ENCODE measurements at places on chromosomes 6 and 20.

GRCh38 chr20:38859070-38859690 lies 53.7 kb downstream of the PPP1R16B start:
- peak; percentile 56 for DNase-seq

GRCh38 chr6:107819964-107820337 lies 4.2 kb downstream of the SCML4 start:
- DNase-seq: no peak

DNA sequence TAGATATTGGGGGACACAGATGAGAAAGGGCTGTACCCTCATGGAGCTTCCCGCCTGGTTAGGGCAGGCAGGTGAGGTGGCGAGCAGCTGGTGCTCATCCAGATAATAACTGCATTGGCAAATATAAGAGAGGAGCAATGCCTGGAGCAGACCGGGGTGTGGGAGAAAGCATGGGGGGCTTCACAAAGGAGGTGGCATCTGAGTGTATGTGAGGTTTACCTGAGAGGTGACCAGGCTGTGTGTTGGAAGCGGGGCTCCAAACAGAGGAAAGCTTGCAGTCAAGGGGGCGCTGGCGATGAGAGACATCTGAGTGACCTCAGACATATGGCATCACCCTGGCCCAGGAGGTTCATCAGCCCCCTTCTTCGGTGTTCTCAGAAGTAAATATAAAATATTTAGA lies 72.1 kb upstream of the PMEPA1 start:
- no peak for DNase-seq

DNA sequence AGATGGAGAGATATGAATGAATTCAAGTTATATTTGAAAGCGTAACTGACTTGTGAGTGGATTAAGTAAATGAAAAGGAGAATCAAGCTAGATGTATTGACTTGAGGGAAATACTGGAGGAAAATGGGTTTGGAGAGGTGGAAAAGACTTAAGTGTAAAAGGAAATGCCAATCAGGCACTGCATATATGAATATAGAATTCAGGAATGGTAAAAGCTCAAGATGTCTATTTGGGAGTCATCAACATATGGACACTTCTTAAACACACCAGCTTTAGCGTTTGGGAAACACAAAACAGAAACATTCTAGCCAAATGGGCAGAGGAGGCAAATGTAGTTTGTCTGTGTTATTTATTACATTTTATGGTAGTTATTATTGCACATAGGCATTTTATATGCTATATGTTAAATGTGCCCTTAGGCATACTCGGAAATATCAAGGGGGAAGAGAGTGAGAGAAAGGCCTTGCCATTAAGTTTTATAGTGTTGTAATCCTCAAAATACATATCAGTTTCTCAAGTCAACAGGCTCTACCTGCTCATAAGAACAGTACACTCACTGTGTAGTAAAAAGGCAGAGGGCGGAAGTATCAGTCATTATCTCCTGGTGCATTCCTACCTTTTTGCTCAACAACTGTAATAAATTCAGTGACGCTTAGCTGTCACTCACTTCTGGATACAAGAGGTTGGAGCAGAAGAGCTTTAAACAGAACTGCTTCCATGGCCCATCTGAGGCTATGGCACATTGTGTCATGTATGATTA lies 33.7 kb upstream of the ME1 start:
- no peak for DNase-seq

- DNase-seq: no peak
Observed at GRCh38 chr6:83008626-83009025, 57.0 kb downstream of the UBE3D start.

GRCh38 chr6:26031151-26031594 lies 56.1 kb upstream of the HFE start:
- no peak for DNase-seq

DNA sequence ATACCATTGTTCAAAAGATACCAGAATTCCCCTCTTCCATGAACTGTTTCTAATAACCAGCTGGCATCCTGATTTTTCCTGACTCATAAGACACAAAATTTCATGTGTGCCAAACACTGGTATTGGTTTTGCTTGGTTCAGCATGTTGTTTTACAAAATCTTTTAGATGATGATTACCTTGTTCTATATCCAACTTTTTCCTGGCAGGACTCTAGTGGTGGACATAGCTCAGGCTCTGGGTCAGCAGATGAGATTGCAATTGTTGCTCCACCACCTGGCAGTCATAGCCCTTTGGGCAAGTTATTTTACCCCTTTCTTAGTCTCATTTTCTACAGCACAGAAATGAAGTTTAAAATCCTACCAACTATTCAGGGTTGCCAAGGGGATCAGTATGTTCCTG lies 6.2 kb downstream of the TRIM38 start:
- DNase-seq: no peak

GRCh38 chr20:25219365-25219764 lies 23.9 kb downstream of the ENTPD6 start:
- no peak for DNase-seq

DNA sequence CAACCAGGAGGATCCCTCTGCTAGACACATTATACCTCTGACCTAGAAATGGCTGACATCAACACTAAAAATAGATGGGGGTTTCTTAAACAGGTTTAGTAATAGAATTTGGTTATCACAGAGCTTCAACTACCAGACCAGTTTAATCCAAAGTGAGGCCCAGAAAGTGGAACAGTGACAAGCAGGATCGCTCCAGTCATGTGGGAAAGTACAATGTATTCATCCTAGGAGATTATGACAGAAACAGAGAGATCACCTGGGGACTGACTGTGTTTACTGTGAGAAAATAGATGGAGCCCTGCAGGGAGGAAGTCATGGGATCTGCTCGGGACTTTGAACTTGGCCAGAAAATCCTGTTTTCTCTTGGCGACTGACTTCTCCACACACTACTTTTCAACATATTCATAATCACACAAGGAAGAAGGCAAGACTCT lies 238.7 kb upstream of the SOX4 start:
- DNase-seq: no peak

- no peak for DNase-seq
Observed at GRCh38 chr6:135686784-135687301, 164.7 kb upstream of the PDE7B start.

GRCh38 chr6:111468329-111469012 lies 14.5 kb downstream of the REV3L start:
- DNase-seq: no peak

DNA sequence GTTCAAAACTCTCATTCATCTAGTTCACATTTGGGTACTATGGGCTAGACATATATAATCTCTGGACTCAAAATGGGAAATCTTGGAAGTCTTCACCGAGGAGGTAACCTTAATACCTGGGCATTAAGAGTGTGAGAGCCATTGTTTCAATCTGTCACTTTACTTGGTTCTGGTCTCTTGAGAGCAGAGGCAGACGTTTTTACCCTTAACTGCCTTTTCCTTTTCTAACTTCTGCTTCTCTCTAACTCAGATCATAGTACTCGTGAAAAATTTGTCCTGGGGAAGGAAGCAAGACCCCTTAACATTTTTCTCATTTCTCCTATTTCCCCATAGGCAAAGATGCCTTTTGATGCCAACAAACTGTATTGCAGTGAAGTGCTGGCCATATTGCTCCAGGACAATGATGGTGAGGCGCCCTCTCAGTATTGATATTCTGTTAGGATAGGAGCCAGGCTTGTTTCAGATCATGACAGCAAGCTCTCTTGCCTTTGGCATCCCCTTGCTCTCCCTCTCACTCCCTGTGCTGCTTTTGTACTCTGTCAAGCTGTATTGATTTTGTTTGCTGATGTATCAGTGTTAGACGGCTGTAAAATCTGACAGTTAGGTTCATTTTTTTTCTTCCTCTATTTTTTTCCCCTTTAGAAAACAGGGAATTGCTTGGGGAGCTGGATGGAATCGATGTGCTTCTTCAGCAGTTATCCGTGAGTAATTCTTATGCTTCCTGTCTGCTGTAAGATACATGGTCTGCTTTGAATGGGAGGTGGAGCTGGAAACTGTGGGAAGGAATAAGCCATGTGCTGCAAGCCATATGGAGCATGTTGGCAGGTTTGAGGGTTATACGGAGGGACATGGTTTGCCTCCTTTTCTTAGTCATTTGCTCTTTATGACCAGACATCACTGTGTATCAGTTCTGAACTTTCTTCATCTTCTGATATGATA lies 83.5 kb downstream of the CTNNBL1 start:
- DNase-seq: no peak

- no peak for DNase-seq
Observed at GRCh38 chr6:10375391-10375969, 39.4 kb downstream of the TFAP2A start.

- no peak for DNase-seq
Observed at GRCh38 chr6:1745814-1746213, 136.1 kb downstream of the FOXC1 start.

GRCh38 chr20:24291014-24291413 lies 178.4 kb upstream of the SYNDIG1 start:
- no peak for DNase-seq

DNA sequence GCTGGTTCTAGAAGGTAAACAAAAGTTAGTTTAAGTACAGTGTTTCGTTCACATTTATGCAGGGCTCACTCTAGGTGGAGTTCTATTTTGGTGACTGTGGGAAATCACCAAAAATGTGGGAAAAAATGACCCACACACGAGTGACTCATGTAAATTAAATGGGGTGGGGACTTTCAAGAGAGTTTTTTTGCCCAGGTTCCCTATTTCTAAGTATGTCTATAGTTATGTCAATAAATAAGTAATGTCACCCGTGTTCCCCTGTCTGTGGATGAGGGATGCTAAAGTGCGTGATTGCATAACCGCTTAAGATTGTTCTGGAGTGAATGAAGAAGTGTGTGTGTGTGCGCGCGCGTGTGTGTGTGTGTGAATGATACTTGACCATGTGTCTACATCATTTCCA lies 69.1 kb downstream of the MYB start:
- DNase-seq: no peak

DNA sequence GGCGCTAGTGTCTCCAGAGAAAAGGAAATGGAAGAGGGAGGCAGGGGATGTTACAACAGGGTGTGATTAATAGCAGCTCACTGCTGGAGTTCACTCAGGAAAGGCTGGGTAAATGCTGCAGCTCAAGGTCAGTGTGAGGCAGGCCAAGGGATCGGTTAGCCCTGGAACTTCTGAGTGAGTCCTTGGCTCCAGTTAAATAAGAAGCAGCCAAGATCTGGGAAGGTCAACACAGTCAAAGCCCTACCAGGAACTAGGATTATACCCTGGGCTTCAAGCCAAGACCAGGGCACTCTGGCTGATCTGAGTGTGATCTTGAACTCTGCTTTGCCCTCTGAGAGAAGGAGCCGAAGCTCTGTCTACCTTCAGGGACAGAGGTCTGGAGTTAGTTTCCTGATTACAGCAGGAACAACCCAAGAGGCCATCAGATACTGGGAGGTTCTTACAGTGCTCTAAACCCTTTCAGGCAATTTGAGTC lies 44.3 kb downstream of the TPD52L1 start:
- DNase-seq: peak; percentile 36

GRCh38 chr20:44065401-44066340 lies 121.3 kb downstream of the JPH2 start:
- DNase-seq: no peak

DNA sequence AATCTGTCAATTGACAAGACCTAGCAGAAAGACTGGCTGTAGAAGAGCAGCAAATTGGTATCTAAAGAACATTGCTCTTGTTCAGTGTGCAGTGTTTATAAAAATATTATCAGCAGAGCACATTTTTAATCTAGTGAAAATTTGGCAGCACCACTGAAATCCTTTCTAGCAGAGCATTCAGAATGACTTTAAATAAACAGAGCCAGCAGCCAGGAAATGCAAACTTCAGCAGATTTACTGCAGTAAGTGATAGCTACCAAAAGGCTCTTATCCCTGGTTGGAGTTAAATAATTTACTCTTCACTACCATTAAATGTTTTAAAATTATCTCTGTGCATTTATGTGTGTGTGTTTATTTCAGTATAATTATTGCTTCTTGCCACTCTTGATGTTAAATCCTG lies 590.9 kb upstream of the CITED2 start:
- DNase-seq: no peak

GRCh38 chr6:50270415-50270814 lies 220.7 kb upstream of the DEFB112 start:
- no peak for DNase-seq

DNA sequence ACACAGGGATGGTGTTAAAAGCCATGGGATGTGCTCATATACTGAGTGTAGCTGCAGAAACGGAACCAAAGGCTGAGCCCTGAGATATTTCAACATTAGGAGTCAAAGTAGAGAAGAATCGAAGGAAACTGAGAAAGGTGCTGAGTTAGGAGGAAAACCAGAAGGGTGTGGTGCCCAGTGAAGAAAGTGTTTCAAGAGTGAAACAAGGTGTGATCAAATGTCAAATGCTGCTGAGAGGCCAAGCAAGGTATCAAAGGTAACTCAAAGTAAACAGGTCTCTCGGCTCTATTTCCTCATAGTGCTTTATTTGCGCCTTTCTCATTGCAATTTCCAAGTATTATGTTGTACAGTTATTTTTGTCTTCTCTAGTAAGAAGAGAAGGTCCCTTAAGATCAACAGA lies 94.1 kb downstream of the PRDM1 start:
- no peak for DNase-seq

DNA sequence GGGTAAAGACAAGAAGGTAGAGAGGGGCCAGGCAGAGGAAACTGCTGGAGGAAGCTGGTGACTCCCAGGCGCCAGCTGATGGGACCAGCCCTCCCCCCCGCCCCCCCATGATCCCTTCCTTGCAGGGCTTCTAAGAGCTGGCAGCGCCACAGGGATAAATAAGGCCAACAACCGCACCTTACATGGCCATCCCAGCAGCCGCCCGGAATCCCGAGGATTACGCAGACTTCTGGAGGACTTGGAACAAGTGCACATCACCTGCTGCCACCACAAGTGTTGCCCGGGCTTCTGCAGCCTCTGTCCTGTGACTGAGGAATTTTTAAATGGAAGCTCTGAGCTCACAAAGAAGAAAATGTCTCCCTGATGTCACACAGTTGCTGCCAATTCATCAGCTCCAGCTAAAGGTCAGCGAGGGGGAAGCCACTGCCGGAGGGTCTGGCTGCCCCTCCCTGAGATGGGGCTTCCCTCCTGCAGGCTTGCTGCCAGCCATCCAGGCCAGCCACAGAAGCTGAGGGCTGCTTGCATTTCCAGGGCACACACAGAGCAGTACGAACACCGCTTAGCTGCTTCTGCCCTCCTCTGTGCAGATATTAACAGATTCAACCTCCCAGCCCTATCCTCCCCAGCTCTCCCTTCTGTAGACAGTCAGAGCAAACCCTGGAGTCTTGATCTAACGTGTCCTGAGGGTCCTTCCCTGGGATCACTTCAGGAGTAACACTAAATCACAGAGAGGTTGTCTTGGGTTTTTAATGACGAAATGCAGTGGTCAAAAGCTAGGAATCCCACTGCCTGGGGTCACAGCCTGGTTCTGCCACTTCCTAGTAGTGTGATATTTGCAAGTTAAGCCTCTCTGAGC lies 38.6 kb upstream of the PIM1 start:
- no peak for DNase-seq

- no peak for DNase-seq
Observed at GRCh38 chr20:10119336-10119735, 84.5 kb downstream of the ANKEF1 start.

GRCh38 chr6:137685798-137686375 lies 181.2 kb upstream of the TNFAIP3 start:
- DNase-seq: no peak
